ENCODE measurements at places on chromosomes 1 and 21.

DNA sequence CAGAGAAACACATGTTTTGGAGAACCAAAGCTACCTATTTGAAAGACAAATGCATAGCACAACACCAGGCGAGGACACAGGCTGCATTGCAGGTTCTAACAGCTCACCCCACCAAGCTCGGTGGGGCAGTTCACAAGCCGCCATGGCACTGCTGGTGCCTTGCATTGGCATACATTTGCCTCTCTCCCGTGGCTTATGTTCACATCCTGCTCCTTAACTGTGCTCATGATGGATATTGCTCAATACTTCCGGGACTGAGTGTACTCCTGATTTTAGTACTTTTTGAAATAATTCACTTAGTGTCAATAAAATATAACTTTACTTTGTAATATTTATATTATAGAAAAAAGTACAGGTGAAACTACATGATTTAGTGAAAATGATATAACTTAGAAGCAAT, 1187.4 kb upstream of the NCAM2 start:
- H3K27me3 ChIP-seq, result no peaks in the 10 kb centered on the region
- no peak overlapping the region for H3K27ac ChIP-seq
- H3K4me3 ChIP-seq, result no peak overlapping the region
- no peaks in the 10 kb centered on the region for H3K4me1 ChIP-seq

GRCh38 chr1:117060441-117061317, 553 bp downstream of the TTF2 start:
- H3K4me3 ChIP-seq, result no peak overlapping the region
- H3K27ac ChIP-seq, result no peak overlapping the region
- H3K36me3 ChIP-seq, result peaks cover 46% of the 10 kb centered on the region
- no peak for DNase-seq
- H3K4me1 ChIP-seq, result peaks cover 48% of the 10 kb centered on the region

DNA sequence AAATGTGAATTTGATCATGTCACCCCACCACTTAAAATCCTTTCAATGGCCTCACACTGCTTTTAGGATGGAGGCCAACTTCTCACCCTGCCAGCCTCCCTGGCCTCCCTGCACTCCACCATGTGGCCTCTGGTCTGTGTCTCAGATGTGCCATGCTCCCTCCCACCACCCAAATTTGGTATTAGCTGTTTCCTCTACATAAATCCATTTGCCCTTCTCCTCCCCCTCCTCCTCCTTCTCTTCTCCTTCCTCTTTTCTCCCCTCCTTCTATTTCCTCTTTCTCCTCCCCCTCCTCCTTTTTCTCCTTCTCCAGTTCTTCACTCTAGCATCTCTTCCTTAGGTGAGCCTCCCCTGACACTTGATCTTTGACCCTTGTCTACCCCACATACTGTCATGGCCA, 16.7 kb upstream of the GUCA2B start:
- no peaks in the 10 kb centered on the region for H3K4me1 ChIP-seq
- no peak overlapping the region for H3K27ac ChIP-seq
- no peak for DNase-seq
- H3K4me3 ChIP-seq, result no peak overlapping the region

DNA sequence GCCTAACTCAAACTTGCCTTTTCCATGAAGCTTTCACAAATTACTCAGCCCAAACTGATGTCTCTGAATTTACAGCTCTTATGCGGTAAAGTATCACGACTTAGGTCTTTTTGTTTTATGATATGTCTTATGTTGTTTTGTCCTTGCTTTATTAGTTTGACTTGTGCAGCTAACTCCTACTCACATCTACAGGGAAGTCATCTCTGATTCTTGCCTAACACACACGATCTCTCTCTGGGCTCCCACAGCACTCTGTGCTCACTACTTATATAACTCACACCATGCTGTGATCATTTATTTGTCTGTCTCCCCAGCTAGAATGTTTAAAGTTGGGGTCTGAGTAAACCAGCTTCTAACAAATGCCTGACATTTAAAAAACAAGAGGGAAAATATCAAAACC, 9.3 kb upstream of the PI4KB start:
- H3K27ac ChIP-seq, result no peak overlapping the region
- H3K36me3 ChIP-seq, result peaks cover 1% of the 10 kb centered on the region
- H3K27me3 ChIP-seq, result no peaks in the 10 kb centered on the region
- no peak overlapping the region for H3K4me3 ChIP-seq
- DNase-seq, result no peak

GRCh38 chr1:226135709-226136108, 50.8 kb downstream of the ACBD3 start:
- DNase-seq, result no peak
- no peaks in the 10 kb centered on the region for H3K36me3 ChIP-seq
- no peaks in the 10 kb centered on the region for H3K4me1 ChIP-seq
- H3K27me3 ChIP-seq, result no peaks in the 10 kb centered on the region
- H3K4me3 ChIP-seq, result no peak overlapping the region

DNA sequence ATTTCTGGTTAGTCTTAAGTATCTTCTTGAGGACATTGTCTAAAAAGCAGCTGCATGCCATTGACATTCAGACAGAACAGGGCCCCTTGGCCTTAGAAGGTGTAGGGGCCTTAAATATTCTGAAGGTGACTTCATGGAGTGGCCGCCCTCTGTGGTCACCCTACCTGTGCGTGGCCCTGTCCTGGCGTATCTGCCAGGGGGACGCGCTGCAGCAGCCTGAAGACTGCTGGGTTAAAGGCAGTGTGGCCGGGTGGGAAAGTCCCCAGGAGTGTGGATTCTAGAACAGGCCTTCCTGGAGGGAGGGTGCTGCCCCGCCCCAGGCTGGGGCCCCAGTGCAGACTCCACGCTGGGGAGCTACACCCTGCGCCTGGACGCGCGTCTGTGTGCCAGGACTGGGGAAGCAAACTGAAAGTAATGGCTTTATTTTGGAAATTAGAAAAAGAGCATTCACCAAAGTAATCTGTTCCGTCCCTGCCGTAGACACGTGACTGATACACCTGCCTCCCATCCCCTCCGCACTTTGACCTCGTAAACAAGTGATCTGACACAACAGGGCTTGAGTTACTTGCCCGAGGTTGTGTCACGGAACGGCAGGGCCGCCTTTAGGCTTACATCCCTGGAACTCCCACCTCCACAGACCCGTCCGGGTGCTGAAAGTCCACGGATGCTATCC, 1.8 kb downstream of the AGPAT3 start:
- H3K27ac ChIP-seq, result peak overlapping the region; percentile 94
- H3K36me3 ChIP-seq, result peaks cover 55% of the 10 kb centered on the region
- DNase-seq, result peak; percentile 70
- H3K4me3 ChIP-seq, result peak overlapping the region; percentile 84
- no peaks in the 10 kb centered on the region for H3K27me3 ChIP-seq

- no peaks in the 10 kb centered on the region for H3K36me3 ChIP-seq
- H3K27me3 ChIP-seq, result peaks cover 32% of the 10 kb centered on the region
- peak; percentile 56 for DNase-seq
- peaks cover 21% of the 10 kb centered on the region for H3K4me1 ChIP-seq
- H3K27ac ChIP-seq, result peak overlapping the region; percentile 71
Observed at GRCh38 chr1:111739925-111740765, 950 bp upstream of the INKA2 start.

DNA sequence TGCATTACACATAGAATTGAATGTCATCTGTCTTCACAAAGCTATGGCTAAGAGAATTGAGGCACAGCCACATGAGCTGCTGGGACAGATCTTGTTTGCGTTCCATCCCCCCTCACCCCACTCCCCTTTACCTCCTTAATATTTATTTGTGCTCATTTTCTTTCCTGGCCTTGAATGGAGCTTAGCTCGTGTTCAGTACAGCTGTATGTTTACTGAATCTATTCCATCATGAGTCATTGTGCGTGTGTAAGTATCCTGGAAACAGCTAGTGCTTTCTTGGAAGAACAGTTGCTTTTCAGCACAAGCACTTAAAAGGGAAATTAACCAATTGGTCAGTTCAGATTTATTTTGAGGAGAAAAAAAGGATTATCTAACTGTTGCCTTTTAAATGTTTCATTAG, 14.7 kb downstream of the PROX1 start:
- H3K4me3 ChIP-seq, result no peak overlapping the region
- H3K4me1 ChIP-seq, result no peaks in the 10 kb centered on the region
- no peaks in the 10 kb centered on the region for H3K36me3 ChIP-seq
- H3K27me3 ChIP-seq, result peaks cover 8% of the 10 kb centered on the region

DNA sequence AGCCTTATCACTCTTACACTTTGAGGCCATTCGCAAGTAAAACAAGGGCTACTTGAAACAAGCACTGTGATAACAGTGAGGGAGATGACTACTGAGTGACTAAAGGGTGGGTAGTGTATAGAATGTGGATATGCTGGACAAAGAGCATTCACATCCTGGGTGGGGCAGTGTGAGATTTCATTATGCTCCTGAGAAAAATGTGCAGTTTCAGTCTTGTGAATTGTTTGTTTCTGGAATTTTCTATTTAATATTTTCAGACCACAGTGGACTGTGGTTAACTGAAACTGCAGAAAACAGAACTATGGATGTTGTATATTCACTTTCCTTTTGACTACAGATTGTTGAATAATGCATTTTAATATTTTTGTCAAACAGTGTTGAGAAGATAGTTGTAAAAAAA, 25.1 kb upstream of the B3GALT2 start:
- H3K27ac ChIP-seq, result no peak overlapping the region
- H3K4me1 ChIP-seq, result peaks cover 40% of the 10 kb centered on the region
- peaks cover 94% of the 10 kb centered on the region for H3K36me3 ChIP-seq
- no peak overlapping the region for H3K4me3 ChIP-seq

- peaks cover 28% of the 10 kb centered on the region for H3K27me3 ChIP-seq
- no peaks in the 10 kb centered on the region for H3K36me3 ChIP-seq
- no peak overlapping the region for H3K4me3 ChIP-seq
- DNase-seq, result no peak
- H3K27ac ChIP-seq, result no peak overlapping the region
Observed at GRCh38 chr1:201258763-201259230, 24.5 kb upstream of the PKP1 start.

DNA sequence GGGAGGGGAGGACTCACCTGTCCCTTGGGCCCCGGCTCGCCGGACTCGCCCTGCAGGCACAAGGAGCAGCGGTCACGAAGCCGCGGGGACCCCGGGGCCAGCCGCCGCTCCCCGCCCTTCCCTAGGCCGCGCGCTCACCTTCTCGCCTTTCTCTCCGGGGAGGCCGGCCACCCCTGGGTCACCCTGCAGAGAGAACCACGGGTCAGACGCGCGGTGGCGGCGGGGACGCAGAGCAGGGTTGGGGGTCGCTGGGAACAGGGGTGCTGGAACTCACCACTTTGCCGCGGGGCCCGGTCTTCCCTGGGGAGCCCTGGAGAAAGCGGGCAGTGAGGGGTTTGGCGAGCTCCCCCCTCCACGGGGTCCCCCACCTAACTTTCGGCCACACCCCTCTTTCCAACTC, 13.3 kb downstream of the COL9A2 start:
- H3K36me3 ChIP-seq, result no peaks in the 10 kb centered on the region
- no peak overlapping the region for H3K27ac ChIP-seq
- no peaks in the 10 kb centered on the region for H3K4me1 ChIP-seq
- DNase-seq, result no peak
- no peak overlapping the region for H3K4me3 ChIP-seq

GRCh38 chr1:119878171-119878570, 18.1 kb downstream of the ADAM30 start:
- no peak overlapping the region for H3K27ac ChIP-seq
- DNase-seq, result no peak
- H3K4me1 ChIP-seq, result no peaks in the 10 kb centered on the region
- H3K27me3 ChIP-seq, result peaks cover 28% of the 10 kb centered on the region

GRCh38 chr21:45086337-45086958, 12.1 kb downstream of the ADARB1 start:
- H3K27ac ChIP-seq, result peak overlapping the region; percentile 53
- H3K4me1 ChIP-seq, result peaks cover 92% of the 10 kb centered on the region
- DNase-seq, result no peak
- H3K4me3 ChIP-seq, result no peak overlapping the region
- no peaks in the 10 kb centered on the region for H3K27me3 ChIP-seq

GRCh38 chr1:22137004-22137720, 5.7 kb downstream of the WNT4 start:
- peaks cover 1% of the 10 kb centered on the region for H3K4me1 ChIP-seq
- H3K4me3 ChIP-seq, result no peak overlapping the region
- no peak for DNase-seq
- H3K27ac ChIP-seq, result no peak overlapping the region
- no peaks in the 10 kb centered on the region for H3K36me3 ChIP-seq
- peaks cover 38% of the 10 kb centered on the region for H3K27me3 ChIP-seq

DNA sequence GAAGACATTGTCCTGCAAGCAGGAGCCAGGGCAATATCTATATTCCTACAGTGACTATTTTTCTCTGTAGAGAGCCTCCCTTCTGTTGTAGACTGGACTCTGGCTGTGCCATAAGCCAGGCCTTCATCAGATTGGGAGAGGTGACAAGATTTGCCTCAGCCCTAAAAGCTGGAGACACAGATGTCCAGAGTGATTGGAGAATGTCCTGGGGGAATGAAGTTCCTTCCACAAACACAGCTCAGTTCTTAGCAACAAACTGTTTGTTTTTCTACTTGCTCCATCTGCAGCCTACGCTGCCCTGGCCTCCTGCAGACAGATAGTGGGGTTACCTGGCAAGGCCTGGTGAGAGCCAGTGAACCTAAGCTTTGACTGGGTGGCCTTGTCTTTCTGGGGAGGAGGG, 29.9 kb upstream of the SNX27 start:
- peaks cover 2% of the 10 kb centered on the region for H3K36me3 ChIP-seq
- H3K4me1 ChIP-seq, result peaks cover 5% of the 10 kb centered on the region
- H3K27ac ChIP-seq, result no peak overlapping the region
- no peak for DNase-seq
- H3K27me3 ChIP-seq, result no peaks in the 10 kb centered on the region

DNA sequence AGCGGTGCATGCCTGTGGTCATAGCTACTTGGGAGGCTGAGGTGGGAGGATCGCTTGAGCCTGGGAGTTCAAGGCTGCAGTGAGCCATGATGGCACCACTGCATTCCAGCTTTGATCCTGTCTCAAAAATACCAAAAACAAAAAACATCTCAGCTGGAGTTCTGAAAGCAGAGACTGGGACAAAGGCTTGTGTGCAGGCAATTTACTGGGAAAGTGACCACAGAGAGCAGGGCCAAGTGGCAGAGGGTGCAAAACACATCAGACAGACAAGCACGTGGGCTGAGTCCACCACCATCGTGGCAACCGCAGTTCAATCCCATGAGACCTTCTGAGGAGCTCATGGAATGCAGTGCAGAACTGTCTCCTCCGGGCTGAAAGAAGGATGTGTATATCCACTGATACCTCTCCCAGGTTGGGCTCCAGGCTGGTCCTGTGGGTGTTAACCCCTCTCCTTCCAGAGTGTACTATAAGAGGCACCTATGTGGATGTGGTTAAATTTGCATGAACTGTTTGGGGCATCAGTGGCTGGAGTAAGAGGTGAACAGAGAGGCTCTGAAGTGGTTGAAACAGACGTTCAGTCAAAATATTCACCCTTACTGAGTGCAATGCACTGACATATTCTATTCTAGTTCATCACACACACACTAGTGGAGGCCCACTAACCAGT, 10.8 kb downstream of the PIGP start:
- peaks cover 19% of the 10 kb centered on the region for H3K36me3 ChIP-seq
- H3K4me3 ChIP-seq, result no peak overlapping the region
- no peaks in the 10 kb centered on the region for H3K27me3 ChIP-seq
- no peak overlapping the region for H3K27ac ChIP-seq
